IMR-90 (cell line): ENCODE measurements at places on chromosomes 5 and 9. TPM values are rescaled to one million over a fixed set of nuclear protein-coding genes. Genes with fewer than 3 reads are reported as not detected.

The PGM5 gene
- total RNA-seq: 12.8 and 14.7 TPM in 2 replicates

- no peak for DNase-seq
These were observed 328.1 kb downstream of the MLLT3 start for GRCh38 chr9:20294046-20294750.

DNA sequence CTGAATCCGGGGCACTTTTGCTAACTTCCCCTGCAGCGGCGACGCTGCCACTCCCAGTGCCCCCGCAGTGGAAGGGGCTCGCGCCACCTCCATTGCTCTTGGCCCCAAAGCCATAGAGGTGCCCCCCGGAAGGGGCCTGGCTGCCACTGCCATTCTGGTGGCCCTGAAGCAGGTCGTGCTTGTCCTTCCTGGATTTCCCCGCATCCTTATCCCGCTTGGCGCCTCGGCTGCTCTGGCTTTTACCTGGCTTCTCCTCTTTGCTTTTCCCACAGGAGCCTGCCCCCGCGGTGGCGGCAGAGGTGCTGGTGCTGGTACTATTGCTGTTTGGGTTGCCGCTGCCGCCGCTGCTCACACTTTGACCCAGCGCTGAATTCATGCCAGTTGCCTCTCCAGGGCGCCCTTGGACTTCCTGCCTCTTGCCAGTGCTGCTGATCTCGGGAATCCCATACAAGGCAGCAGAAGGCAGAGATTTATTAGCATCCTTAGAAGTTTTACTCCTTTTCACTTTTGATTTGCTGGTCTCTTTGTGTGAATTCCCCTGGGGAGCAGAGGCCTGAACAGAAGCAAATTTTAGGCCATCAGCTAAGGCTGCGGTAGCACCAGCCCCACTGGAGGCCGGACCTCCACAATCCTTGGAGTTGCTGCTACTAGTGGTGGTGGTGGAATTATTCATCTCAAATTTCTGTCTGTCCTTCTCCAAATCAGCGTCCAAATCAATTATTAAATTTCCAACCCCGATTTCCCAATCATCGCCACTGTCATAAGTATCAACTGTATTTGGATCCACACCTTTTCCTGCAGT, 2.1 kb downstream of the ZNF608 start:
- DNase-seq: peak; percentile 27

GRCh38 chr5:10626473-10627013, 62.7 kb downstream of the ANKRD33B start:
- DNase-seq: peak; percentile 50

The TSSK1B gene
- under 0.01 and 0.18 TPM in 2 replicates for total RNA-seq

The TAF1L gene
- total RNA-seq: under 0.01 TPM in 1 of 2 replicates, not detected in the other

- no peak for DNase-seq
These were observed 132.9 kb upstream of the GRIA1 start for GRCh38 chr5:153357493-153358112.

The IL13 gene
- total RNA-seq: not detected in 2 replicates

The TEK gene
- 10.8 and 11.7 TPM in 2 replicates for total RNA-seq

The STPG3 gene
- not detected in 2 replicates for total RNA-seq

The SOX30 gene
- total RNA-seq: not detected in 2 replicates

- DNase-seq: no peak
These were observed 81.5 kb downstream of the C9orf50 start for GRCh38 chr9:129539446-129539845.

The GFI1B gene
- not detected in 2 replicates for total RNA-seq
